ENCODE measurements at places on chromosomes 5 and 9.

DNA sequence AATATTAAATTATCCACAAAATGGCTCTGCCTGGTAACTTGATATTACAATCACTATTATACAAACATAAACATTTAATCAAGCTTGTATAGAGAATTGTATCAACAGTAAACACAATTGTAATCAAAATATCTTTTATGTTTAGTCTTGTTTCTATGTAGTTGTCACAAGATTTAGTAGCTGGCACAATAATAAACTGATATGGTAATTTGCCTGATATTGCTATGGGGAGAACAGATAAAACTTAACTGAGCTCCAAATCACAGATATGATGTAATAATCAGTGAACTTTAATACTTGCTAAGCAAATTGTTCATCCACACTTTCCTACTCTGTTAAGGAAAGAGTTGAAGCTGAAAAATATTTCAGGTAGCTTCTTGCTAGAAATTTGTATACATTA is 189.8 kb downstream of the MPDZ start:
- no peak for DNase-seq

GRCh38 chr5:32507738-32508434 is 63.3 kb upstream of the ZFR start:
- DNase-seq: no peak

- no peak for DNase-seq
These were observed 107.2 kb upstream of the RAD23B start for GRCh38 chr9:107175816-107176435.

GRCh38 chr9:81666123-81666522 is 23.2 kb downstream of the TLE1 start:
- DNase-seq: no peak

GRCh38 chr5:30698217-30698616 is 495.3 kb upstream of the CDH6 start:
- DNase-seq: no peak

DNA sequence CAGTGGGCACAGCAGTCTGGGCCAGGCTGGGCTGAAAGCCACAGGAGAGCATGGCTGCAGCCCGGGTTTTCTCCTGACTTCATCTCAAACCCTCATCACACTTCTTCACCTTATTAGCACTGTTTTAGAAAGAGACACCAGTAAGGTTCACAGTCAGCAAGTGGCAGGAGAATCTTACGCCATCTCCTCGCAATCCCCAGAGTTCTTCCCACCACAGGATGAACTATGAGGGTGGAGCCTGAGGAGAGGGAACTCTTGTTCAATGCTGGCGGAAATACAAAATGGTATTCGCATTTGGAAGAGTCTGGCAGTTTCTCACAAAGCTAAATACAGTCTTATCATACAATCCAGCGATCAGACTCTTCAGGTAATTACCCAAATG is 14.7 kb downstream of the BICD2 start:
- DNase-seq: no peak

DNA sequence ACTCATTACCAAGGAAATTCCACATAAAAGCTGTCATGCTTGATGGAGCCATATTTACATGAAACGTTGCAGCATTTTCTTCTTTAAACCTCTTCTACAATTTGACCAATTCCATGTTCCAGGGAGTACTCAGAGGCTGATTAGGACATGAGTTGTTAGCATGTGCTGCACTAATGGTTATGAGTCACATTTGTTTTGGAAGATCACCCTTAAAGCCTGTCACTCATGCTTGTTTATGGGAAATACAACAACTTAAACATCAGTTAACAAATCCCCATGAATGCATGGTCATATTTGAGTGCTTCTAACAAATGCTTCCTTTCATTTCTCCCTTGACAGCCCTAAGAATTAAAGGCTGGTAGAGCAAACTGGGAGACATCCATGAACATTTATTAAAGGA is 156.1 kb downstream of the GHR start:
- no peak for DNase-seq

DNA sequence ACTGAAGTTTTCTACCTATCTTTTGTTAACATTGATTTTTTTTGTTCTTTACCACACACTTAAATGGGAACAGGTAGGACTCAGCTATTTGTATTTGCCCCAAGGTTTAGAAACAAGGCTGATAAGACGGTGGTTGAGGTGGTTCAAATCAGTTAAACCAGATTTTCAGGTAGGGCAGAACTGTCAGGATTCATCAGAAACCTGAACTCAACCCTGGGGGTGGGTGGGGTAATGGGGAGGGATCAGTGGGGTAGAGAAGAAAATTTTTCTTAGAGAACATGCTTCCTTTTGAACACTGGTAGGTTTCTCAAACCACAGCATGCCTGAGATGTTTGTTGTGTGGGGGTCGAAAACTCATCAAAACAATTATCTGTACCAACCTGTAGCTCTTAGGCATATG is 113.0 kb downstream of the BASP1 start:
- no peak for DNase-seq

DNA sequence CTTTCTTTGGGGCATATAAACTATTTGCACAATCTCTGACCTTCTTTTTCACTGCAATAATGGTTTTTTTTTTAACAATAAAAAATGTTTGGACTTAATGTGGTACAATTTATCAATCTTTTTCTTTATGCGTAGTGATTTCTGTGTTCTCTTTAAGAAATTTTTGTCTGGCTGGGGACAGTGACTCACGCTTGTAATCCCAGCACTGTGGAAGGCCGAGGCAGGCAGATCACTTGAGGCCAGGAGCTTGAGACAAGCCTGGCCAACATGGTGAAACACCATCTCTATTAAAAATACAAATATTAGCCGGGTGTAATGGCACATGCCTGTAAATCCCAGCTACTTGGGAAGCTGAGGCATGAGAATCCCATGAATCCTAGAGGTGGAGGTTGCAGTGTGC is 72.3 kb downstream of the STK32A start:
- DNase-seq: no peak

DNA sequence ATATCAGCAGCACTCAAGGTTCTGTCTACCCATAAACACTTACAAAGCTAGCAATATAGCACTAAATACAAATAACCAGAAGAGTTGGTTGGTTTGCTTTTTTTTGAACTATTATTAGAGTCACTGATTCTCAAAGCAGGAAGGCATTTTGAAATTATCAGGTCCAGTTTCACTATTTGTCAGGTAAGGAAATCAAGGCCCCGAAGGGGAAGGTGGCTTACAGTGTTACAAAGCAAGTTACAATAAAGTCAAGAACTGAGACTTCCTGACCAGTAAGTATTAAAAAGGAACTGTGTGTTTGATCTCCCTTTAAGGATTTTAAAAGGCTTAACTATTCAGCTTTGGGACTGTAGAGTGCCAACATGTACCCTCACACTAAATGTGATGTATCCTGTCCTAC is 10.8 kb downstream of the C5orf15 start:
- no peak for DNase-seq

GRCh38 chr5:78204241-78204640 is 90.3 kb downstream of the AP3B1 start:
- no peak for DNase-seq

- DNase-seq: no peak
These were observed 346.8 kb downstream of the PIK3R1 start for GRCh38 chr5:68562308-68562707.

DNA sequence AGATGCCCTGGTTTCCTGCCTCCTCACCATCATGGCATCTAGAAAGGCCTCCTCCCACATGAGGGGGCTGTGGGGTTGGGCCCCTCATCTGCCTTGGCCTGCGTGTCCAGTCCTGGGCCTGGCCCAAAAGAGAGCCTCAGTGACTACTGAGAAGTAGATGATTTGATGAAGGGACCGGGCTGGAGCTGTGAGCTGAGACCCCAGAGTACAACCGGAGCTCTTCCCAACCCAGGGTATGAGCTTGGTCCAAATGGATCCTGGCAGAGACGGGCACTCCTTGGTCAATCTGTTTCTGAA is 62.9 kb downstream of the FGF18 start:
- DNase-seq: no peak

DNA sequence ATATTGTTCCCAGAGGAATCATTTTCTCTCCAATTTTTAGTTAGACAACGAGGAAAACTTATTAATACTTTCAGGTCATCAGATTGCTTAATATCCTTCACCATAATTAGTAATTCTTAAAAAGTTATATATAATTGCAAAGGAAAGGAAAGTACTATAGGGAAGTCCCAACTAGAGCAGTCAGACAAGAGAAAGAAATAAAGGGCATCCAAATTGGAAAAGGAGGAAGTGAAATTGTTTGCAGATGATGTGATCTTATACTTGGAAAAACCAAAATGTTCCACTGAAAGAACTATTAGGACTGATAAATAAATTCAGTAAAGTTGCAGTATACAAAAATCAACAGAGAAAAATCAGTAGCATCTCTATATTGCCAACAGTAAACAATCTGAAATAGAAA is 223.5 kb upstream of the MEF2C start:
- DNase-seq: no peak

DNA sequence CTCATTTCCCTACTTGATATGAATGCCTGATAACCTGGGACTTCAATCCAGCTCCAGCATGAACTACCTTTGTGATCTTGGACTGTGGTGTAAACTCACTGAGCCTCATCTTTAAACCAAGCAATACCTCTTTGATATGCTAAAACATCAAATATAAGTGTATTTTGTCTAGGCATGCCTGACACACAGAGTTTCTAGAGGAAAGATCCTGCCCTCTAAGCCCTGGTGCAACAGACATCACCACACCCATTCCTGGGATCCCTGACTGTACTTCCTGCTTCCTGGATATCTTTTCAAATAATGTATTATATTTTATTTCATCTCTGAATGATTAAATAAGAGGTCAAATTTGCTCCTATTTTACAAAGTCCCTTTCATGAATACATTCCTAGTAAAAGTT is 55.8 kb downstream of the ANXA2R start:
- DNase-seq: no peak

DNA sequence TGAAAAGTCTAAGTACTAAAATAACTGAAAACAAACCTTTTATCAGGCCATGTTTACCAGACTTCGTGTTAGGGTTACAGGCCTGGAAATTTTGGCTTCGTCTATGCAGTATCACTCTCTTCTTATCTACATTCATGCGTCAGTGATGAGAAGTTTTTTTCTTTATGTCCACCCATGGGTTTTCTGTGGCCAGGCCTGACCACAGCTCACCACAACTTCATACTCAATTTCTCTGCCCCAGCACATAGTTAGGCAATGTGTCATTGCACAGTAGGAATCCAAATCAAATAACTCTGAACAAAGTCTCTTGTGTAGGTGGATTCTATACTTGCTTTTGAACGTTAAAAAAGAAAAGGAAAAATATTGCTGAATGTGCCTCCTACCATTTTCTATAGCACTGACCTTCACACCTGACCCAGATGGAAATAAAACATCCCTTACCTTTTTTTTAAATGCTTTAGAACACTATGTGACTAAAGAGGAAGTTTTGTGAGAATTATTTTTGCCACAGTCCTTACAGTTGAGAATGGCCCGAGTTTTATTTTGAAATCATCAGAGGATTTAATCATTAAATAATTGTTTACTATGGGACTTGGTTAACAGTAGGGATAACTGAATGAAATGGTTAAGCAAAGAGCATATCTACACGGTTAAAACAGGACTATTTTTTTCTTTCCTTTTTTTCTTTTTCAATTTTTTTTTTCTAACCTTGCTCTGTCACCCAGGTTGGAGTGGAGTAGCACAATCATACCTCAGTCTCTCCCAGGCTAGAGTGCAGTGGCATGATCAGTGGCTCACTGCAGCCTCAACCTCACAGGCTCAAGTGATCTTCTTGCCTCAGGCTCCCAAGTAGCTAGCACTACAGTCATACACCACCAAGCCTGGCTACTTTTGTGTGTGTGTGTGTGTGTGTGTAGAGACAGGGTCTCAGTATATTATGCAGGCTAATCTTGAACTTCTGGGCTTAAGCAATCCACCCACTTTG is 1247.0 kb upstream of the ACO1 start:
- DNase-seq: peak; percentile 31

GRCh38 chr9:86281593-86282076 is 703 bp downstream of the ISCA1 start:
- peak; percentile 72 for DNase-seq

Data from HepG2 (cell line).